GM12878 (cell line): ENCODE measurements at places on chromosomes 3 and 15.

DNA sequence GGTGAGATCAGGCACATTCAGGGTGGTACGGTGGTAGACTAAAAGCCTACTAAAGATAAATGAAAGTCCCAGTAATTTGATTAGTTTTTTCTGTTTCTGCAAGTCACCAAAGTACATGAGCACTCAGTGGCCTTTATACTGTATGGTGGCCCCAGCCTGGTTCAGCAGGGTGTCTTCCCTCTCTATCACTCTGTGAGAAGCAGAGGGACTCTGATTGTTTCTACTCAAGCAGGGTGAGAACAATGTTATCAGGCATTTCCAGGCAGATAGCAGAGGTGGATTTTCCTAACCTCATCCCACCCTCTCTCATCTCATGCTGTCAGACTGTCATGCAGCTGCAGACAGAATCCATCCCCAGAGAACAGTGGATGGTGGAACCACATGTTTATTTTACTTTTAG is 71.5 kb upstream of the BFSP2 start:
- DNase-seq, result no peak

DNA sequence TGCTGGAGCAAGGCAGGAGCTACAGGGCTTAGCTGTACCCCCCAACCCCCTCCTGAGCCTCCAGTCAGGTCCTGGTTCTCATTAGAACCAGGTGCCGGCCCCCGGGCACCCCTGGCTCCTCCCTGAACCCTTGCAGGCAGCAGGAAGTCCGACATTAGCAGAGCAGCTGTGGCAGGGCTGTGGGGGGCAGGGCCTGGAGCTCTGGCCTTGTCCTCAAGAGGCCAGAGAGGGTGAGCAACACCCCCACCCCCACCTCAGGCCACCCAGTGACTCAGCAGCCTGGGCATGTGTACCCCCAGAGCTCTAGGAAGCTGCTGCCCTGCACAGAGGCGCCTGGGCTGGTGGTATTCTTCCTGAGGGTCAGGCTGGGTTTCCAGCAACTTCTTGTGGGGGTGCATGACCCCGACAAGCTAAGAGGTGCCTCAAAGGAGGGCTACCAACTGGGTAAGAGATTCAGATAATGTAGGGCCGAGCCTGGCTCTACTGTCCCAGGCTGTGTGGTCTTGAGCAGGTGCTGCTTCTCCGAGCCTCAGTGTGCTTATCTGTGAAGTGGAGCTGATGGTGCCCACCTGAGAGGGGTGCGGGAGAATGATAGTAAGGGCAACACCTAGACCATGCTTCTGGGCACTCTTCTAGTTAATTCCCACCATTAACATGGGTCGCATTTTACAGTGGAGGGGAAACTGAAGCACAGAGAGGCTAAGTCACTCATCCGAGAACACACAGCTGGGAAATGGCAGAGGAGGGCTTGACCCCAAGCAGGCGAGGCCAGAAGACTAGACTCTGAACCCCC is 16.0 kb downstream of the H1-8 start:
- no peak for DNase-seq

GRCh38 chr3:141812586-141812985 is 49.4 kb downstream of the GRK7 start:
- no peak for DNase-seq

GRCh38 chr3:16472593-16472992 is 40.9 kb downstream of the RFTN1 start:
- DNase-seq, result no peak

GRCh38 chr3:31634476-31634875 is 101.8 kb downstream of the STT3B start:
- DNase-seq, result no peak

DNA sequence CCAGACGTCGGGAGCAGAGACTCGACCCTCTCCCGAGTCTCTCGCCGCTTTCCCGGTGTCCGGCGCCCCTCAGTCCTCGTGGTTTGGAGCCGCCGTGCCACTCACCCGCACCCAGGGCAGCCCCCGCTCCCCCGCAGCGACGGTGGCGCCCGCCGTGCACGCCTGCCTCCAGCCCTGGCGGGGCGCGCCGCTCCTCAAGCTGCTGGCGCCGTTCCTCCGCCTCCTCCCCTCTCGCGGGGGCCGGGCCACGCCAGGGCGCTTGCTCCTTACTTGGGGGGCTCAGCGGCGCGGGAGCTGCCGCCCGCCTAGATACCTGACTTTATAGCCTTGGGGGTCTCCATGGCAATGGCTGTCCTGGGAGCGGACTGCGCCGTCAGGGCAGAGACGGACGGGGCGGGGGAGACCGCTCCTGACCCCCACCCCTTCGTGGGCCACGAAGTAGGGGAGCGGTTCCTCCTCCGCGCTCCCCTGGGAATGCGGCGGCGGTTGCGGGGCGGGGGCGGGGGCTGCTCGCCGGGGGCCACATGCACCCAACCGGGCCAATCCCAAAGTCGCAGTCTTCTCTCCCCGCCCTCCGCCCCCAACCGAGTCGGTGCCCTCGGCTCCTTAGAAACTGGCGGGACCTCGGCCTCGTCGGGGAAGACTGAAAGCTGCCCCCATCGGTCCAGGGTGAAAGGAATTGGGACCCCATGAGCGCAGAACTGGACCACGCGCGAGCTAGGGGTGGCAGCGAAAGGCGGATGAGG is at the start of gene ANKRD63:
TSS of gene ANKRD63 (minus strand) at position 196 of the 746 bp plus-strand sequence. CDS start 478 bp downstream, outside the sequence.
- DNase-seq, result no peak

DNA sequence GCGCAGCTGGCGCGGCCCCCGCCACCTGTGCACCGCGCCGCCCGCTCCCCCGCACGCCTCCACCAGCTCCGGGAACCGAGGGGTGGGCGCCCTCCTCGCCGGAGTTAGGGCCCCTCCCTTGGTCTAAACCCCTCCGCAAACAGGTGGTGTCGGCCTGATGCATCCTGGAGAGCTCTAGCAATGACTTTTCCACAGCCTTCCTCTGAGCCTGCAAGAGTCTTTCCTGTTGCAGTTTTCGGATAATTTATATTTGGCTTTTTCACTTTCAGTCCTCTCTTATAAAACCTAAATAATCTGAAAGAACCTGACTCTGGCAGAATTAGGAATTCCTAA is 334 bp upstream of the IGSF11 start:
- DNase-seq, result no peak

DNA sequence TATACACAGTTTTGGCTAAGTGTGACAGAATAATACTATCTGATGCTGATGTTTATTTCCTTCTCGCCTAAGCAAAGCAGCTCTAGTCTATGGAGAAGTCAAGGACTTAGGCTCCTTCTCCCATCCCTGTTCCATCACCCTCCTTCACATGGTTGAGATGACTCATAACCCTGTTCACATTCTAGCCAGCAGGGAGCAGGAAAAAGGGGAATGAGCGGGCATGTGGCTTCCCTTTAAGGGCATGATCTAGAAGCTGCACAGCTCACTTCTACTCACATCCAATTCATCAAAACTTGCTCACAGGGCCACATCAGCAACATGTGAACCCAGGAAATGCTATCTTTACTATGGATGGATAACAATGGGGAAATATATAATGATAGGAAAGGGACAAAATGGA is 40.9 kb downstream of the CBLB start:
- no peak for DNase-seq
